NAMALWA (cell line): ENCODE measurements at places on chromosomes 3 and 15.

DNA sequence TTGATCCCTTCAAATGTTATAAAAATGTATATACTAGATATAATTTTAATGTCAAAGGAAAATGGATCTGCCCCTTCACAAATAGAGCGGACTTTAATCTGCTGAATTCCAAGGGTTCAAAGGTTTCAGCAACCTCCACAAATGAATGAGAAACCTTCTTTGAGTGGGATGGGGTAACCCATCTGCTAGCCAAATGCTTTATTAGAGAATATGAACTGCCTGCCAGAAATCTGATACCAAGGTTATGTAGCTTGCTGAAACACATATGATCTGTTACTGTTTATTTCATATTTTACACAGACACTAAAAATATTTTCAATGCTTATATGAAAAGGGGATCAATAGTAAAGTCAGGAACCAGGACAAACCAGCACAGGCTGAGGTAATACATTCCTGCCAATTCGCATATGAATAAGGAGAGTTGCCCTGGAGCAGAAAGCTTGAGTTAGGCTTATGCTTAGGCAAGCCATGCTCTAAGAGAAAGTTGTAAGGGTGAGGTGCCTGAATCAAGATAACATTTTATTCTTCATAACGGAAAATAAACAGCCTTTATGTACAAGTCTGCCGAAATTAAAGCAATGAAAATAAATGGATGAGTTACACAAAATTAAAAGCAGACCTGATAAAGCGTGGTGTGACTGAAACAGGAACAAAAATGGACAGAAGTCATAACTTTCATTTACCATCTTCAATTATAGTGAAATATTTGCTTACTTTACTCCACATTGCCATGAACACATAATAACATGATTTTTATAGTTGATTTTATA, 26.5 kb downstream of the PLOD2 start:
- no peak for DNase-seq

- peak; percentile 73 for DNase-seq
These were observed 36.2 kb upstream of the C3orf38 start for GRCh38 chr3:88113311-88114162.

GRCh38 chr3:126264381-126264780, 84.0 kb upstream of the ALDH1L1 start:
- no peak for DNase-seq

DNA sequence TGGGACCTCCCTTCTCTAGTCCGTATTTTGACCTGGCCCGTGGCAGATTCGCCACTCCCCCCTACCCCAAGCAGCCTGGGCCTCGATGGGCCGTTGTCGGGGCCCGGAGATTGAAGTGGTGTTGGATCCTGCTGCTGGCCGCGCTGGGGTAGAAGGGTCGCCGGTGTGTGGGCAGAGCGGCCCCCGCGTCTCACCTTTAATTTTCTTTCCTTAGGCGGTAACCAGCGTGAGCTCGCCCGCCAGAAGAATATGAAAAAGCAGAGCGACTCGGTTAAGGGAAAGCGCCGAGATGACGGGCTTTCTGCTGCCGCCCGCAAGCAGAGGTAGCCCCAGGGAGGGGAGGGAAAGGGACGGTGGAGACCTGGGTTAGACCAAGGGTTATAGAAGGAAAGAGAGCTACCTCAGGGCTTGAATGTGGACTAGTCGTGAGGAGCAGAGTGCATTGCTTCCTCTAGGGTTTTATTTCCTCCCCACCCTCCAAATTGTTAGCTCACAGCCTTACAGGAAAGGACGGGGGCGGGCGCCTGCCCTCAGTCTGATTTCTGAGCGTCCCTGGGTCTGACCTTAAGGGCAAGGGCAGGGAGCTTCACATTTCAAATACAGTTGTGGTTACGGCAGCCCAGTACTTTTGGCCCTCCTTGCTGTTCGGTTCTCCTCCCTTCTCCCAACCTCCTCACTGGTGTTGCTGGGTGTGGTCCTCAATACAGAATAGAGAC, 799 bp downstream of the SERF2 start:
- peak; percentile 50 for DNase-seq

- no peak for DNase-seq
These were observed 35.0 kb upstream of the BSN start for GRCh38 chr3:49519296-49519695.

DNA sequence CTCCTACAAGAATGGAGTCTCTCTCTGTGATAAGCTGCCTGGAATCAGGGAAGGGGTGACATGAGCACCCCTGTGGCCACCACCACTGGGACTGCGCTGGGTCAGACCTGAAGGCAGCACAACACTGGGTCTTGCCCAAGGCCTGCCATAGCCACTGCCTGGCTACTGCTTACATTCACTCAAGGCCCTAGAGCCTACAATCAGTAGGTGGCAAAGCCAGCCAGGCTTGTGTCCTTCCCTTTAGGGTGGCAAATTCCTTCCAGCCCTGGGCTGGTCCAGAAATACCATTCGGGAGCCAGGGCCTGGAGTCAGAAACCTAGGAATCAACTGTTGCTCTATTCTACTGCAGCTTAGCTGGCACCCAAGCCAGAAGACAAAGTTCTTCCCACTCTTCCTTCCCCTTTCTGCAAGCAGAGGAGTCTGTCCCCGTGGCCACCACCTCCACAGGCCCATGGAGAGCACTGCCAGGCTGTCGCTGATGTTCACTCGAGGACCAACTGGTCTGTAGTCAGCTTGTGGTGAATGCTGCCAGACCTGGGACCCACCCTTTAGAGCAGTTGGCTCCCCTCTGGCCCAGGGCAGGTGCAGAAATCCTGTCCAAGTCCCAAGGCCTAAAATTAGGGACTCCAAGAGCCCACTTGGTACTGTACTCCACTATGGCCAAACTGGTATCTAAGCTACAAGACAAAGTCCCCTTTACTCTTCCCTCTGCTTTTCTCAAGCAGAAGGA, 307.4 kb downstream of the THSD4 start:
- DNase-seq: no peak

DNA sequence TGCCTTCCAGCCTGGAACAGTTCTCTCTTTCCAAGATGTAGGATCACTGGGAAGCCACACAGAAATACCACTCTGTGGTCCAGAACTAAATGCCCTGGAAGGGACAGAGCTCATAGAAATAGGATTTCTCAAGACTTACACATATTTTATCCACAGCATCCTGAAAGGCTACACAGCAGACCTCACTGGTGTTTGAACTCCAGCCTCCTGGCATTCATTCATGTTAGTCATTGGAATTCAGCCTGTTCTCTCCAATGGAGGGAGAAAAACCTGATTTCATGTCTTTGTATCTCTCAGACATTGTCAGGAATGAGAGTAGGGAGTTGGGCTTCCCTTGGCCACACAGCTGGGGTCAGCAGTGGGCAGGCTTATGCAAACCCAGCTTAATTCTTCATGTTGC, 121.1 kb upstream of the PPP2R3A start:
- no peak for DNase-seq

DNA sequence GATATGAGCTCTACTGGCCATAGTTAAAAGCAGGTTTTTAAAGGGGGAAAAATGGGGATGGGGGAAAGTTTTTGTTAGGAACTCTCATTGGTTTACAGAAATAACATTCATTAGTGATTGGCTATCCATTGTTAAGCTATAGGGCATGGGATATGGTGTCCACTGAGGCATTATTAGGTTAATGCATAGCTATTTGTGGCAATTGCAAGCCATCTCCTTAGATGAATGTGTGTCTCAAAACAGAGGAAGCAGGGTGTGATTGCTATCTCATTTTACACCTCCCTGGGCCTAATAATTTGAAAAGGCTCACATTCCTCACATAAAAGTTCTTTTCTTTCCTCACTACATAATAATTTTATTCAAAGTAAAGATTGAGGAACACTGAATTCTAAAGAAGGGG, 396.6 kb downstream of the TAFA4 start:
- DNase-seq: no peak

- no peak for DNase-seq
These were observed 225.9 kb upstream of the DPH6 start for GRCh38 chr15:35771746-35772442.

DNA sequence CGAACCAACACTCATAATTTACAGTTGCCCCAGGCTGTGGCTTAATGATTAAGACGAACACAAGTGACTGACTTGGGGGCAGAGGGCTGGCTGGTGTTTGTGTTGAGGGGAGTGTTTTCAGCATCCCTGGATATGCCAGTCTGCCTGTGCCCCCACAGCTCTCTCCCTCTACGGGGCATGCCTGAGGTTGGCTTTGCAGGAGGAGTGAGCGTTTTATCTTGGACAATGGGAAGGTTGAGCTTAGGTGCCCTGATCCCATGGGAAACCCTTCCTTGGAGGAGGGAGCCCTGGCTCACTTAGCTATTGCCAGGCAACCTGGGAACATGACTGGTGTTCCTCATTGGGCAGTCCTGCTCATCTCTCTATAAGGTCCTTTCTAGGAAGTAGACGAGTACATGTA, 17.6 kb downstream of the FAM107A start:
- no peak for DNase-seq

DNA sequence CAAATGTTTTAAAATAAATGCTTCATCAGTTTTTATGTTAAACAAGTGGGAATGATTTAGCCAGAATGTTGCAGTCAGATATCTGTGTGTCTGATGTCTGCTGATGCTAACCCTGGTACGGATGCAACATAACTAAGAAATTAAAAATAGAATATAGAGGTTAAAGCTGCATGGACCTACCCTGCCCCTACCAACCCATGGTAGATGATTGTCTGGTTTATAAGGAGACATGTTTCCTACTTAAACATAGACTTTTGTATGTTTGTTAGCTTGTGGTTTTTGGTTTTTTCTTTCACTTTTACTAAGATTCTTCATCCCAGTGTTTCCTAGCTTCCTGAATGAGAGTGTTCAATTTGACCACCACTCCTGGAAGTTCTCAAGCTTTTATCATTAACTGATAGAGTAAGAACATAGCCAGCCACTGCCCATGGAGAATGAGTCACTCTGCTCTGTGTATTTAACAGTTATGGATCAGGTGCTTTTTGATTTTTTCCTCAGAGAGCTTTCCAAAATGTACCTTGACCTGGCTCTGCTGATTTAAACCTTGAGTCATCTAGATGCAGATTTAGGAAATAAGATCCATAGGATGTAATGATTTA, 70.7 kb upstream of the VEPH1 start:
- no peak for DNase-seq

DNA sequence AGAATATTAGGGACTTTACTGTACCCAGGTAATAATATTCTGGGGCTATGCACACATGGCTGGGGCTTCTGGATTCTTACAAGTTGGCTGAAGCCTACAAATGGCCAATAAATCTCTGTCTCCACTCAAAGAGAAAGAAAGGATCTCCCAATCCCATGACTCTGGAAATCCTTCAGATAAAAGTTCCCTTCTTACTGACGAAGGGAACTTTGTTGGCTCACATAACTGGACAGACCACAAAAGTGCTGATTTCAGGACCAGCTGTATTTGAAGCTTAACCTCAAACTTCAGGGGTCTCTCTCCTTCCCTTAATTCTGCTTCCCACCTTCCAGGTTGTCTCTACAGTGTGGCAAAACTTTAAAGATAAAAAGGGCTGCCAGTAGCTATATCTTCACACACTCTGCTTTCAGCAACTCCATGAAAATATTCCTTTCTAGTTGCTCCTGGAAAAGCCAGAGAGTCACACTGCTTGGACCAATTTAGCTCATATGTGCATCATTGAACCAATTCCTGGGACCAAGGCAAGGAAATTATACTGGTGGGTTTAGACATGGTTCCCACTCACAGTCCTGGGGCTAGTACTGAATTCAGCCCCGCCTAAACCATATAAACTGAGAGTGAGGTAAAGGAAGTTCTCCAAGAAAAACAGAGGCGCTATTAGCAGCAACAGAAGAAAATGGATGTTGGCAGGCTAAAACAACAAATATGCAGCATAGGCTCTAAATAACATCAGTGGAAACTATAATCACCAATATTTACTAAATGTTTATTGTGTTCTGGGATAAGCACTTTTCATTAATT, 290.0 kb upstream of the GADL1 start:
- no peak for DNase-seq

- DNase-seq: no peak
These were observed 273.5 kb downstream of the FAM43A start for GRCh38 chr3:194959217-194959616.

DNA sequence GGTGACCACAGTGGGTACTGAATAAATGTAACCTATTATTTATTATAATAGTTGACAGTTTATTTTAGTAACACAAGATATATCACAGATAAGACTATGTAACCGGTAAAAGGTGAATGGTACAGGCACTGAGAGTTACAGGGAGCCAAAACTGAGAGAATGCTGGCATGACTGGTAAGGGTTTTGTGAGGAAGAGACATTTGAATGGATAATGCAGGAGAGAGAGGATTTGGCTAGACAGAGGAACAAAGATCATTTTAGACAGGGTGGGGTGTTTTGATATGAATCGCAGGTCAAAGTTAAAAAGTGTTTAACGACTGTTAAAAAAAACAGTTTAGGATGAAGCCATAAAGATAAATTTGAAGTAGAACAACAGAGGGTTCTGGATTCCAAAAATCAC, 421.1 kb downstream of the ZBTB20 start:
- DNase-seq: no peak

DNA sequence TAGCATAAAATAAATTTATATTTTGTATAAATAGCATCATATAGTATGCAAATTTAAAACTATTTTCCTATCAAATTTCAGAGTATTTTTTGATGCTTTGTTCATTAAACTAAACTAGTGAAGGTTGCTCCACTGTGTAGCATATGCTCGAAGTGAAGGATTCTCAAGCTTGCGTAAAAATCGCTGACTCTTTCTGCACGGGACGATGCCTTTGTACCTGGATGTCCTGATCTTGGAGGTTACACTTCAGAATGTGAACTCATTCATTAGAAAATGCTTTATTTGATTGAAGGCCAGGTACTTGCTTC, 305.0 kb downstream of the WDR72 start:
- DNase-seq: no peak

DNA sequence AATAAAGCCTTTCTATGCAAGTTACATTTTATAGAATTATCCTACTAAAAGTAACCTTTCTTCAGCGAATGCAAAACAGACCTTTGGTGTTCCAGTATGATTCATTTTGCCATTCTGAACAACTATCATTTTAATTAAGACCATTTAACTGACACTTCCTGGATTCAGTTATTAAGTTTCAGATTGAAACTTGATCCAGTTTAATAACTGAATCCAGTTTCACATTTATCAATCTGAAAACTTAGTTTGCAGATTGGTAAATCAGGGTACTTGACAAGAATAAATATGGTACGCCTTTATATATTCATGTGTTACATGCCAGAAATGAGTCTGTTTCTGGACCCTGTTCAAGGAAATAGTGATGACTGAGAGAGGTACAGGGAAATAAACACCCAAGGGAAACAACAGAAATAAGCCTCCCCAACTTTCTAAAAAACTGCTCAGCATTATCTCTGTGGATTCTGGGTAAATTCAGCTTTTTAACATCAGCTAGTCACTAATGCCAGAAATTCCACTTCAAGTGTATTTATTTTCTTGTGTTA, 23.3 kb upstream of the NFKBIZ start:
- DNase-seq: no peak

GRCh38 chr3:42829083-42829627, 19.9 kb downstream of the ACKR2 start:
- DNase-seq: no peak

GRCh38 chr3:149541091-149541491, 66.6 kb downstream of the TM4SF4 start:
- no peak for DNase-seq

- DNase-seq: no peak
These were observed 460.9 kb upstream of the KCNMB2 start for GRCh38 chr3:178075344-178075743.

- no peak for DNase-seq
These were observed 42.6 kb upstream of the DUSP7 start for GRCh38 chr3:52099001-52099401.

- no peak for DNase-seq
These were observed 96.5 kb upstream of the UBE2E2 start for GRCh38 chr3:23106666-23107065.
